ENCODE measurements at places on chromosomes 4 and X.

DNA sequence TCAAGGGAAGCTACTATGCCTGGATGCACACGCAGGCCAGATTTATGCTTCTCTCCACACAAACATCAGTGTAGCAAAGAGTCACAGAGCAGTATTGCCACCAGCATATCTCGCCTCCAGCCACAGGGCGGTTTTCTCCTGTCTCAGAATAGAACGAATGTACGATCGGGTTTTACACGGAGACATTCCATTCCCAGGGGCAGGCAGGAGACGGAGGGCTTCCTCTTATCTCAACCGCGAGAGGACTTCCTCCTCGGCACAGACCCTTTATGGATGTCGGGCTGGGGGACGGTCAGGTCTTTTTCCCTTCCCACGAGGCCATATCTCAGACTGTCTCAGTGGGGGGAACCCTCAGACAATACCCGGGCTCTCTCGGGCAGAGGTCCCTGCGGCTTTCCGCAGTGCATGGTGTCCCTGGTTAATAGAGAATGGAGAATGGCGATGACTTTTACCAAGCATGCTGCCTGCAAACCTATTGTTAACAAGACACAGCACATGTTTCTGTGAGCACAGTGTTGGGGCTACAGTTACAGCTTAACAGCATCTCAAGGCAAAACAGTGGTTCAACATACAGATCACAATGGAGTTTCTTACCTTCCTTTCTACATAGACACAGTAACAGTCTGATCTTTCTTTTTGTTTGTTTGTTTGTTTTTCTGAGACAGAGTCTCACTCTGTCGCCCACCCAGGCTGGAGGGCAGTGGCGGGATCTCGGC is 24.1 kb downstream of the CSF2RA start:
- no peak for DNase-seq

DNA sequence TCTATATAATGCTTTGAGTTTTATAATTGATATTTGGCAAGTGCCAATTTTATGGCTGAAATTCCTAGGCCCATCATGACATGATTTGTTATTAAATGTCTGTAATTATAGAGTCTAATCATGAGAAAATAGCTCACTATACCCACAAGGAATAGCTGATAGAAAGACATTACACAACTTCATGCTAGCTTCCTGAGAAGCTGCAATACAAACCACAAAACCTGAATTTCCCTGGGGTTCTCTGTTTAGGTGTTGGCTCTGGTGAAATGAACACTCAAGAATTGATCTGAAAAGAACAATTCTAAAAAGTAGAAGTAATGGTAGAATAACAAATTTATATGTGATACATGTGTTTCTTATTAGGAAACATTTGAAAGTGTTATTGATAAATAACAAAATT is 169.6 kb downstream of the GASK1B start:
- DNase-seq = no peak

DNA sequence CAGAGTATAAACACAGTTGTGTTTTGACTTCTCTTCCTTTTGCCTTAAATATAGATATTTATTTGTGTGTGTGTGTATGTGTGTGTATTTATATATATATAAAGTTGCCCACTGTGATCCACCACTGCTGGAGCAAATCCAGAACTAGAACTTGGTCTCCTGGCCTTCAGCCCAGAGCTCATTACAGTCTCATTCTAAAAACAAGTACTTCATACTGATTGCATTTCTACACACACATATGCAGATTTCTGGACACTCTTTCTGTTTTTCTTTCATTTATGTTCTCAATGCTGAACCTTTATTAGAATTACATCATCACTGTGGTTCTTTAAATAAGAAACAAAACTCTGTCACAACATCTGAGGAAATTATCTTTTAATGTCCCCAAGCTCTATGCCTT is 381 bp downstream of the TXK start:
- no peak for DNase-seq

DNA sequence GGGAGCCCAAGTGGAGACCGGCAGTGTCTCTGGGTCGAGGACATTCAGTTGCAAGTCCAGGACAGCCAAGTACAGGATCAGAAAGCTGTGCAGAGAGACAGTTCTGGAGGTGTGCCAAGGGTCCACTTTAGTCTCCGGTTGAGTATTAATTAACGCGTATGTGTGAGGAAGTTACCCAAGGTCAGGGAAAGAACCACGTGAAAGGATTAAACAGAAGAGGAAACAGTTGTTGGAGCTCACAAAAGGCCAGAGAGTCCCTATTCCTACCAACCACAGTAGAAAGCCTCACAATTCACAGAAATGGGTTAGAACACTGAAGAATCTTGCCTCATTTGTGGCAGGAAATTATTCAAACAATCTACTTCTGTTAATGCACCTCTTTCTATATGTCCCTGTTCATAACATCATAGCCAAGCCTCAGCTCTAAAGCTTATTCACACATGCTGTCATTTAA is 17.9 kb upstream of the NSUN7 start:
- DNase-seq = no peak

DNA sequence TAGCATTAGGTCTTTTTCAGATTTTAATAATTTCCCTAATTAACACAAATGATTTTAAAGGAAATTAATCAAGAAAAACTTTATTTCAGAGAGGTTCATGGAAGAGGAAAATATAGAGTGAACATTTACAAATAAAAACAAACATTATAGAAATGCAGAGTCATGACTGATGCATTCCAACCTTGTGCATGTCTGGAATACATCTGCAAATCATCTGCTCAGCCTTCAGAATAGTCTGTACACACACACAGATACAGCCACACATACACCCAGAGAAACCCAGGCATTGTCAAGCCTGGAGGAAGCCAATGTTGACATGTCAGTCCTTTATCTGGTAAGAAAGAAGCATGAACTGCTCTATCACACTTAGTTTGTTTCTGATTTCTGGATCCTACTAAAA is 61.3 kb upstream of the NFKB1 start:
- no peak for DNase-seq

GRCh38 chrX:154751203-154751668 is 359 bp upstream of the GAB3 start:
- DNase-seq = no peak

- no peak for DNase-seq
These were observed 10.0 kb downstream of the TREX2 start for GRCh38 chrX:153435845-153436244.

DNA sequence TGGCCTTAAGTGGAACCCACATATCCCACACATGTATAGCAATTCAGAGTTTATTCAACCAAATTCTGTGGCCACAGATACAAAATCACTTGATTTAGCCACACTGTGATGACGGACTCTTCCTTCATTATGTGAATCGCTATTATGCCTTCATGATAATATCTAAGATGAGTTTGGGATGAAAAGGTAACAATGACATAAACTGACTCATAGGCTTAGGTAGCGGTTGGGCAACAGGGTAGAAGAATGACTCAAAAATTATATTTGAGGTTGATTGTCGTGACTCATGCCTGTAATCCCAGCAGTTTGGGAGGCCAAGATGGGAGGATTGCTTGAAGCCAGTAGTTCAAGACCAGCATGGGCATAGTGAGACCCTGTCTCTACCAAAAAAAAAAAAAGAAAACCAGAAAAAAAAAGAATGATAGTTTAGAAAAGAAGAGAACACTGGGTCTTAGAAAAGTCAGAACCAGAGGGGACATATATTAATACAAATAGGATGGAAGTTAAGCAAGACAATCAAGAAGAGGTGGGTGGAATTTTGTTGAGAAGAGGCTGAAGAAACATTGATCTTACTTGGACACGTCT is 70.4 kb upstream of the USP9X start:
- DNase-seq = no peak

- DNase-seq = no peak
These were observed 147.2 kb downstream of the OPHN1 start for GRCh38 chrX:68286076-68286475.

- DNase-seq = no peak
These were observed 4.2 kb upstream of the CXCL3 start for GRCh38 chr4:74042681-74043080.

GRCh38 chr4:100367451-100367850 is 150.4 kb downstream of the EMCN start:
- DNase-seq = no peak

- no peak for DNase-seq
These were observed 514.6 kb upstream of the KLHL4 start for GRCh38 chrX:87003031-87003430.

DNA sequence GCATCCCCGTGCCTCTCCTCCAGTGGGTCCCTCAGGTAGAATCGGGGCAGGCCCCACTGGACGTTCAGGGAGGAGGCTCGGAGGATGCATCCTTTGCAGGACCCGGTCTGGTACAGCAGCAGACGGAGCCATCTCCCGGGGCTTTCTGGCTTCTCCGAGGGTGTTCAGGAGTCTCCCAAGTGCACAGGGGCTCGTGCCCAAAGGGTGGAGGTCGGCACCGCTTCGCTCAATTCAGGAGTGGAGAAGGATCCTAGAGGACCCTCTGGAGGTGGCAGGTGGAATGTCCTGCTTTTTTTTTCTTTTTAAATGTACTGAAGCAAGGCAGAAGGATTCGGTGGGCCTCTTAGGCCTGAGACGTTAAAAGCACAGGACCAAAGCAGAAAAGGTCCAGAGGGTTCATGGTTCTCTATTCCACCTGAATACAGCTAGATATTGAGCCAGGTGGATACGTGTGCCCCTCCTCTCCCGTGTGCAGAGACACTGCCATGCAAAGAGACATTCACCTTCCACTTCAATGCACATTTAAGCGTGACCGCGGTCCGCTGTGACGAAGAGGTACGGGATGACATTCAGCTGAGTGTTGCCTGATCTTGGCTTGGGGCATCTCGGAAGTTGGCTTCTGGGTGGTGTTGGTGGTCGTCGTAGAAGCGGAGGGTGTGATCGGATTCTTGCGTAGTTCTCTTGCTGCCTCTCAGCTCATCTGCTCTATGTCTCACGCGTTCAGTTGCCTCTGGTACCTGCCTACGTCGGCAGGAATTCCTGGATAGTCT is 281.2 kb upstream of the AGTR2 start:
- no peak for DNase-seq

- no peak for DNase-seq
These were observed 132.4 kb upstream of the ENPEP start for GRCh38 chr4:110343534-110343933.

GRCh38 chr4:69214716-69215115 is at the start of gene UGT2B11:
UGT2B11 (minus strand) TSS chr4:69214748; CDS start chr4:69214722, 26 bp downstream.
- no peak for DNase-seq

GRCh38 chr4:83855044-83855443 is 319.1 kb downstream of the GPAT3 start:
- no peak for DNase-seq

GRCh38 chrX:88903989-88904718 is 157.1 kb downstream of the CPXCR1 start:
- no peak for DNase-seq

GRCh38 chr4:109169170-109169569 is 133.3 kb downstream of the COL25A1 start:
- DNase-seq = no peak

DNA sequence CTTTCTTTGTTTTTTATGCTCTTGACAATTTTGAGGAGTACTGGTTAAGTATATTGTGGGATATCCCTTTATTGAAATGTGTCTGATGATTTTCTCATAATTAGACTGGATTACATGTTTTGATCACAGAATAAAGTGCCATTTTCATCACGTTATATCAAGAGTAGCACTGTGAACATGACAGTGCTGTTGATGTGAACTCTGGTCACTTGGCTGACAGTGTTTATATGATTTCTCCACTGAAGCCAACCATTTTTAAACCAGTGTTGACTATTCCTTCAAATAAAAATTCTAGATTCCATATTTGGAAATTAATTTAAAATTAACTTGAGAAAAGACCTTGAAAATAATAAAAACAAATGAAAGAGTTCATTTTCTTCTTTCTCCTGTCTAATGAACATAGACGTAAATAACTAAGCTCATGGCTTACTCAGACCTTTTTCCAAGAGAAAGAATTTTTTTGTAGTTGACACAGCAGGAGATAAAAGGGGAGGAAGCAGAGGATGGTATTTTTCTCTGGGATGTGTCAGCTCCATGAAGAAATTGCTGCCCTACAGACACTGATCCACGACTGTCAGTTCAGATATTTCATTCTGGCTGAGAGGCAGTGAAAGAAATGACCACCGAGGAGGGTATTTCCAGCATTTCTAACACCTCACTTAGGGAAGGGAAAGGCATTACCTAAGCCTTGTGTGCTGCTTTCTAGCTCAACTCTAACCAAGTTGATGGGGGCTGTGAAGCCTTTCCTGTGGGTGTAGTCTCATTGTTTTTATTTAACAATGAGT is 150.9 kb upstream of the ANK2 start:
- DNase-seq = no peak

DNA sequence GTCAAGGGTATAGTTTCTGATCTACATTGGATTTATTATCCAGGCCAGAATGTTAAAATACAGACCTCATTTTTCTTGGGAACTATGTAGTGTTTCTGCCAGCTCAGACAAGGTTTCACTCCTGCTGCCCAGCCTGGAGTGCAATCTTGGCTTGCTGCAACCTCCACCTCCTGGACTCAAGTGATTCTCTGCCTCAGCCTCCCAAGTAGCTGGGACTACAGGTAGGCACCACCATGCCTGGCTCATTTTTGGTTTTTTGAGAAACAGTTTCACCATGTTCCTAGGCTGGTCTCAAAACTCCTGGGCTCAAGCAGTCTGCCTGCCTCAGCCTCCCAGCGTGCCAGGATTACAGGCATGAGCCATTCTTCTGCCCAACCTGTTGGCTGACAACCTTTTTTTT is 5.7 kb downstream of the RPL34 start:
- no peak for DNase-seq

DNA sequence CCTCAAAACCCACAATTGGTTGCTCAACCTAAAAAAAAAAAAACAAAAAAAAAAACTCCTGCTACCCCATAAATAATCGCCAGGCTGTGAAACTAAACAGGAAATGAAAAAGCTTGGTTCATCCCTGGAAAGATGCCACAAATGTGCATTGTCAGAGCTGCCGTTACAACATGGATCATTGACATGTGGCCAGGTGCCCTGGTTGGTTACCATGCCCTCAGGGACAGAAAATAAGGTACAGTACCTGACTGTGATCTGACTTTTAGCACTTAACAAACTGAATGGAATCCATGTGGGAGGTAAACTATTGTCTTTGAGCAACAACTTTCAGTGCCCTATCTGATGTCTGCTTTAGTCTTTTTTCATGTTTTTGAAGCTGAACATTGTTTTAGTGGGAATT is 118.0 kb upstream of the RPL34 start:
- no peak for DNase-seq

- no peak for DNase-seq
These were observed 504.0 kb downstream of the RAPGEF2 start for GRCh38 chr4:159606835-159607234.

DNA sequence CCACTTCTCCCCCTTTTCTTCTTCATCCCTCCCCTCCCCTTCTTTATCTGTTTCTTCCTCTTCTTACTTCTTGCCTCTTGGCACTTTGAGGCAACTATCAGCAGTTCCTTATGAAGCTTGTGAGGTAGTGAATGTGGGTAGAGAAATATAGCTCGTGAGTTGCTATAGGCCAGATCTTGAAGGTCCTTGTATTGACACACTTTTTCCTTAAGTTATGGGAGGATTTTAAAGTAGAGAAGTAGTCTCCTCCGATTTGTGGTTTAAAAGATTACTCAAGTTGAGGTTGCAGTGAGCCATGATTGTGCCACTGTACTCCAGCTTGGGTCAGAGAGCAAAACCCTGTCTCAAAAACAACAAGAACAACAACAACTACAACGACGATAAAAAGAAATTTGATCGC is 3.4 kb upstream of the RRAGB start:
- DNase-seq = no peak

All from activated naive CD8-positive, alpha-beta T cell treated with anti-CD3 and anti-CD28 coated beads, Interleukin-2, amount 50 U/mL, for 16 hours (primary cell).